ENCODE measurements at places on chromosomes 5 and 9.

DNA sequence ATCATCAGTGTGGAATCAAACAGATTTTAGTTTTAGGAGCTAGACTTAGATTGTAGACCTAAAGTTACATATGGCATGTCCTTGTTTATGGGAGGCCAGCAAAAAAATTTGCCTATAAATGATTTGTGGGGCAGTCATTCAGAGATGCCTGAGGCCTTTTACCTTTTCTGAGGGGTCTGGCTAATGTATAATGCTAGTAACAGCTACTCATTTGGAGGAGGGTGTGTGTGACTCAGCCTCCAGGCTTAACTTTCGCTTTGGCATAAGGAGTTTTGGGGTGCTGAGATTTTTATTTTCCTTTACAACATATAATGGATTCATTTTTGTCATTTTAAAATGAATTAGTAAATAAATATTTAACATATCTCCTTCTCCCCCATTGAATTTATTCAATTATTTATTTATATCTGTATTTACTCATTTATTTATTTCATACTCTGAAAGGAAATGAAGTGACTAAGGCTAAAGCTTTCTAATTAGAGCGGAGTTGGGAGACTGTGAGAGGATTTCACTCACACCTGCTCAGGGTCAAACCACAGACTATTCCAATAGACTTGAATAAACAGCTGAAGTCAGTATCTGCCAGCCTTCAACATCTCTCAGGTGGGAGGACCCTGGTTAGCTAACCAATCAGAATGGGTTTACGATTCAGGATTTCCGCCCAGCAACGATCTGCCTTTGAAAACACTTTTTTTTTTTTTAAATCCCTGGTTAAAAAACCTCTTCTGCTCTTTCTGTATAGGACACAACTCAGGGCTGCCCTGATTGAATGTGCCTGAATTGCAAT lies 487.5 kb upstream of the SGCD start:
- no peak for DNase-seq

DNA sequence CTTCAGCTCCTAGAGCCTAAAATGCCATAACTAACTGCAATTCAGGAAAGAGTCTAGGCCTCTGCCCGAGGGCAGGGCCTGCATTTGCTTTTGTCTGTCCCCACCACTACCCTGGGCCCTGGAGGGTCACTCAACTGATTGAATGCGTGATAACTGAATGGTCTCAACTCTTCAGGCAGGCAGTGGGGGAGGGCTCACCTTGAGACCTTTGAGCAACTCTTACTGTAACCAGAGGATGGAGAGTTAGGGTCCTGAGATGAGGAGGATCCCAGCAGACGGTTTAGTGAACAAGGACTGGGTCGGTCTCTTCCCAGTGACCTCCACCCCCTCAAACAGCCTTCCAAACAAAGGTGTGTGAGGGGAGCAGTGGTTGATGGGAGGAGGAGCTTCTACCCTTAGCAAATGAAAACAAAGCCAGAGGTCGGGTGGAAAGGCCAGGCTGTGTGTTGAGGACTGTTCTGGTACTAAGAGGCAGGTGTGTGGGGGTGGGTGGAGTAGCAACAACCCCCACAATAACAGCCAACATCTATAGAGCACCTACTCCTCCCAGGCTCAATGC lies 59.4 kb downstream of the CXXC5 start:
- DNase-seq = no peak

GRCh38 chr5:75707911-75708509 lies 9.2 kb downstream of the POC5 start:
- no peak for DNase-seq

DNA sequence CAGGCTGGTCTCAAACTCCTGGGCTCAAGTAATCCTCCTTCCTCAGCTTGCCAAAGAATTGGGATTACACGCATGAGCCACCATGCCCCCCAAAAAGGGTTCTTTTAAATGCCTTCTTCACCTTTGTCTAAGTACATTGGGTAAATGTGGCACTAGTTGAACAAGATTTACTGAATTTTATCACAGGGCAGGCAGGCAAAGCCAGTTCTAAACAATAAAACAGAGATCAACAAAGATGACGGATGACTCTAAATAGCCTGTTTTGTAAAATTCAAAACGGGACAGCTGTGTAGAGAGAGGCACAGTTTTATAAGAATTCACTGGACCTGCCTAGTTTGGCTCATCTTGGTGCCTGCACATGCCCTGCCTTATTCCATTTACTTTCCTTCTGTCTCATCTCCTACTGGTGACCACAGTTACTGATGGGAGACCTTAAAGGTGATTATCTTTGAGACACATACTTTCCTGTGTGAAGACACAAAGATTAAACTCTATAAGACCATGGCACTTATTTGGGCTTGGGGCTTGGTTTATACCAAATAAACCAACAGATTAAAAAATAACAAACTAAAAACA lies 149.6 kb upstream of the DMRT1 start:
- no peak for DNase-seq

GRCh38 chr9:78001946-78002731 lies 29.5 kb downstream of the GNAQ start:
- no peak for DNase-seq

GRCh38 chr5:10521466-10522223 lies 42.2 kb upstream of the ANKRD33B start:
- DNase-seq = no peak

DNA sequence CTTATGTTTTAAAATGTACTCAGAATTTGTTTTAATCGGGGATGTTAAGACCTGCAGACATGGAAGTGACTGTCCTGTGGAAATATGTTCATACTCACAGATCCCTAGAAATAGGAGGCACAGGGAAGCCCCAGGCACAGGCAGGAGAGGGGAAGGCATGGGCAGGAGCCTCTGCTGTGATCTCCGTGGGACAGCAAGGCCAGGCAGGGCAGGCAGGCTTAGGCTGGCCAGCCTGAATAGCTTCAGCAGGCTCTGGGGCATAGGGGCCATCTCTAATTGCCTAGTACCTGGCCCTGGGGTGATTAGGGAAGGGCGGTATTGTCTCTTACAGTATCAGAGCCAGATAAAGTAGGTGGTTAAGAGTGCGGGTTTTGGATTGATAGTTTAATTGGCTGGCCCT lies 59.8 kb upstream of the PLEKHG4B start:
- no peak for DNase-seq

GRCh38 chr5:134477462-134478245 lies 47.8 kb upstream of the JADE2 start:
- no peak for DNase-seq

- no peak for DNase-seq
Observed at GRCh38 chr5:3377176-3377575, 218.5 kb upstream of the IRX1 start.

- no peak for DNase-seq
Observed at GRCh38 chr9:91315191-91315590, 46.5 kb downstream of the AUH start.

DNA sequence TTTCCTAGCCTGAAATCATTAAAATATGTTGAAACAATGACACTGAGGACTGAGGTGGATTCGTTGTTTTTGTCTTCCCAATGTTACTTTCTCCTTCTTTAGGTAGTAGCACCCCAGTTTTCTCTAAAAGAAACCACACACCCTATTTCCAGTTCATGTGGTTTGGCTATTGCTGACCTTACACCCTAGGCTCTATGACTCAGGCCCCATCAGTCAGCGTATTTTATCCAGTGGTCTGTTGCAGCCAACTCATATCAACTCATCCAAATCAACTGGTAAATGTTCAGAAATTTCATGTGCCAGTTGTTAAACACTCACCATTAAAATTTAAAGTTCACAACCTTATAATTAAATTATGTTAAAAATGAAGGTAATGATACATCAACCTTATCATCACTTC lies 44.6 kb upstream of the NFIB start:
- DNase-seq = no peak

DNA sequence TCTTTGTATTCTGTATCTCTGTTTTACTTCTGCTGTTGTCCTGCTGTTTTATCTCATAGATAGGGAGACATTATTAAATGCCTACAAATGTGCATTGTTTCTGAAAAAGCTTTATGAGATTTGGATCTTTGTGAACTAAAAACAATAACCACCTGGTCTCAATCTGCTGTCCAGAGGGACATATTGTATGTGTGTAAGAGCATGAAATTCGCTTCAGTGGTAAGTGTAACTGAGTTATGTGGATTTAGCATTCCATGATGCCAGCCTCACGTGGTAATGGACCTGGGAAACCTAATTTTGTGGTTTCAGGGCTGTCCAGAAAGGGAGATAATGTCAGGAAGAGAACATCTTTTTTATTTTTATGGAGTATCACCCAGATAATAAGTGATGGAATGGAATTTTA lies 119.3 kb downstream of the GDNF start:
- no peak for DNase-seq

- no peak for DNase-seq
Observed at GRCh38 chr9:127541865-127542264, 70.2 kb upstream of the STXBP1 start.

Data from activated CD4-positive, alpha-beta T cell treated with anti-CD3 and anti-CD28 coated beads for 1 hour (primary cell).